ENCODE measurements at places on chromosomes 13 and 19.

DNA sequence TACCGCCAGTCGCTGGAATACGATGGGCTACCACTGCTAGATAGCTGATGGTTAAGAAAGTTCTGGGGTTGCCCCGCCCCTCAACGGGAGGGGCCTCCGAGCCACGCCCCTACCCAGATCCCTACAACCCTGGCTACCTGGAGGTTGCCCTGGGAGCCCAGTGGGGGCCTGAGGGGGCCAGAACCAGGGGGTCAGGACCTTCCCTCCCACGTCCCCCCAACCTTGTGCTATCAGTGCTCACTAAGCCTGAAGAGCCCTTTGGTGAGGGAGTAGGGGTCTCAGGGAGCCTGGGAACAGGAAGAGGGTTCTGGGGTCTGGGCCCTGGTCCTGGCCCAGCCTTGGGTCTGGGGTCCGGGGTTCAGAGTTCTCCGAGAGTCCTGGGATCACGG lies 8.9 kb downstream of the OCEL1 start:
- DNase-seq: no peak

- no peak for DNase-seq
These were observed 73.3 kb upstream of the ATXN8OS start for GRCh38 chr13:70034286-70034685.

- DNase-seq: no peak
These were observed 73.1 kb downstream of the TNFSF13B start for GRCh38 chr13:108342369-108343289.

GRCh38 chr13:39684531-39685137 lies 29.2 kb downstream of the COG6 start:
- DNase-seq: peak; percentile 4

GRCh38 chr13:36493046-36493445 lies 60.8 kb downstream of the CCNA1 start:
- DNase-seq: no peak

GRCh38 chr19:14563989-14564651 lies 7.7 kb downstream of the NDUFB7 start:
- DNase-seq: no peak

GRCh38 chr13:97261254-97262005 lies 39.3 kb downstream of the MBNL2 start:
- no peak for DNase-seq

- DNase-seq: no peak
These were observed 13.0 kb downstream of the C19orf25 start for GRCh38 chr19:1466018-1466460.

DNA sequence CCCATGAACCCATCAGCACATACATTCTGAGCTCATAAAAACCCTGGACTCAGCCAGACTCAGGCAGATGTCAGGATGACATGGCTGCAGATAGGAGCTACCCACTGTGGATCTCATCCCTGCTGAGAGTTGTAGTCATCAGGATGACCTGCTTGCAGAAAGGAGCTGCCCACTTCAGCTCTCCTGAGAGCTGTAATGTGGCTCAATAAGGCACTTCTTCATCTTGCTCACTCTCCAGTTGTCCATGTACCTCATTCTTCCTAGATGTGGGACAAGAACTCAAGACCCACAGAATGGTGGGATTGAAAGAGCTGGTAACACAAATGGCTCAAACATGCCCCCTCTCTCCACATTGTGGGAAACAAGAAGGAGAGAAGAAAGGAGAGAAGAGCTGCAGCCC lies 58.2 kb downstream of the SLITRK1 start:
- DNase-seq: no peak

DNA sequence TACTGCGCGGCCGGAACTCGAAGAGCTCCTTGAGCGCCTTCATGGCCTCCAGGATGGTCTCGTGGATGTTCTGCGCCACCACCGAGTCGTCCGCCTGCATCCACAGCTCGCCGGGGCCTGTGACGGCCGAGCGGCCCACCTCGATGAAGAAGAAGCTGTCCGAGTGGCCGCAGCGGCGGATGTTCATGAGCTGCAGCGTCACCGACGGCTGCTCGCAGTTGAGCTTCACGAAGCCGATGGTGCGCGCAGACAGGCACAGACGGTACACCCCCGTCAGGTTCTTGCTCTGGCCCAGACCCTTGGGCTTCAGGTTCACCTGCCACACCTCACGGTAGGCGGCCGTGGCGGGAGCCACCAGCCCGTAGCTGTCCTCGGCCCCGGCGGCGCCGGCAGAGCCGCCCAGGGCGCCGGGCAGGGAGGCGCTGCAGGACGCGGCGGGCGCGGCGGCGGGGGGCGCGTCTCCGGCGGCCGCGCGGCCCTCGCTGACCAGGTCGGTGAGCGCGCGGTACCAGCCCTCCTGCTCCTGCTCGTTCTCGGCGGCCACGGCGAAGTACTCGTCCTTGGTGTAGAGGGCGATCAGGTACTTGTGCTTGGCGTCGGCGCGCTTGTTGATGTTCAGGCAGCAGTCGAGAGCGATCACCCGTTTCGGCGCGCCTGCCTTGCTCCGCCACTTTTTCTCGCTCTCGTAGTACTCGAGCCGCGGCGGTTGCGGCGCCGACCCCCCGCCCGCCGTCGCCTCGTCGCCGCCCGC lies 1.1 kb downstream of the IRS2 start:
- DNase-seq: no peak

GRCh38 chr13:30774214-30774730 lies 38.9 kb downstream of the ALOX5AP start:
- DNase-seq: no peak

DNA sequence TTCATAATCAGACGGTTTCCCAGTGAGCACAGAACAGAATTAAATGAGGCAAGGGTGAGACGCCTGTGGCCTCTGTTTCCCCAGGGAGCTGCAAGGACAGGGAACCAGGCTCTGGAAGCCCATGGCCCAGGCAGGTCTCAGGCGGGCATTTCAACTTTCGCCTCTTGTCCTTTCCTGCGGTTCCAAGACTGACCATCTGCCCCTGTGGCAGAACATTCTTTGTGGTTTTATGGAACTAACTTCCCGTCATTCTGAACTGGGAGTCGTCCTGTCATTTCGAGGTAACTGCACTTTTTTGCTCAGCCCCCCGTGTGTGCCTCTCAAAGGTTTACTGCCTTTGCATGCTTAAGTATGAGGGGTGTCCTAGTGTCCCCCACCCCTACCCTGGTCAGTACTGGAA lies 70.9 kb downstream of the KL start:
- DNase-seq: no peak

GRCh38 chr13:48266150-48266549 lies 33.1 kb downstream of the ITM2B start:
- no peak for DNase-seq

DNA sequence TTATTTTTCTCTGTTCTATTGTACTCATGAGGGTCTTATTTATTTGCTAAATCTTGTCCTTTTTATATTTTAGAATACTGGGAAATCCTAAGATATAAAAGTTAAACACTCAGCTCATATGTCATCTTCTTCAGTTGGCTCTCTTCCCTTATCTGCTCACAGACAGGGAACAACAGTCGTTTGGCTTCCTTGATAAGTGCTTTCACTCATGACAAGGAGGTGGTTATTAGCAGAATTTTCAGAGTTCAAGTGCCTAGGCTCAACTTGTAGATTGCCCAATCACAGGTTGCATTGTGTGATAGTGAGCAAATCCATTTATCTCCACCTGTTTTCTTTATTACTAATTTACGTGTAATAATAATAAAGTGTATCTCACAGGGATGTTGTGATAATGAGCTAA lies 620.3 kb upstream of the PCDH20 start:
- no peak for DNase-seq

DNA sequence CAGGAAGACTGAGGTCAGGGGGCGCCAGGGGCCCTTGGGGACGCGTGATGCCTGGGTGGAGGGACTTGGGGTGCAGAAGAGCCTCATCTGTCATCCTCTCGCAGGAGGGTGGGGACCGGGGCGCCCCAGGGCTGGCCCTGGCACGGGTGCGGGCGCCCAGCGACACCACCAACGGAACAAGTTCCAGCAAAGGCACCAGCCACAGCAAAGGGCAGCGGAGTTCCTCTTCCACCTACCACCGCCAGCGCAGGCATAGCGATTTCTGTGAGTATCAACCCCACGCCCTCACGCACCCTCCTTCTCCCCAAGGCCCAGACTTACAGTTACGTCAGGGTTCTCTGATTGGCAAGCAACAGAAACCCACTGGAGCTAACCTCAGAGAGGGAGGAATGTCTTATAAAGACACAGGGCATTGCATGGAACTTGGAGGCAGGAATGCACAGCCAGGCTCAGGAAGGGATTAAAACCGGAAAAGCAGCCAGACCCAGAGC lies 29.4 kb downstream of the MARK4 start:
- DNase-seq: no peak
